ENCODE measurements at places on chromosomes 1 and 21.

DNA sequence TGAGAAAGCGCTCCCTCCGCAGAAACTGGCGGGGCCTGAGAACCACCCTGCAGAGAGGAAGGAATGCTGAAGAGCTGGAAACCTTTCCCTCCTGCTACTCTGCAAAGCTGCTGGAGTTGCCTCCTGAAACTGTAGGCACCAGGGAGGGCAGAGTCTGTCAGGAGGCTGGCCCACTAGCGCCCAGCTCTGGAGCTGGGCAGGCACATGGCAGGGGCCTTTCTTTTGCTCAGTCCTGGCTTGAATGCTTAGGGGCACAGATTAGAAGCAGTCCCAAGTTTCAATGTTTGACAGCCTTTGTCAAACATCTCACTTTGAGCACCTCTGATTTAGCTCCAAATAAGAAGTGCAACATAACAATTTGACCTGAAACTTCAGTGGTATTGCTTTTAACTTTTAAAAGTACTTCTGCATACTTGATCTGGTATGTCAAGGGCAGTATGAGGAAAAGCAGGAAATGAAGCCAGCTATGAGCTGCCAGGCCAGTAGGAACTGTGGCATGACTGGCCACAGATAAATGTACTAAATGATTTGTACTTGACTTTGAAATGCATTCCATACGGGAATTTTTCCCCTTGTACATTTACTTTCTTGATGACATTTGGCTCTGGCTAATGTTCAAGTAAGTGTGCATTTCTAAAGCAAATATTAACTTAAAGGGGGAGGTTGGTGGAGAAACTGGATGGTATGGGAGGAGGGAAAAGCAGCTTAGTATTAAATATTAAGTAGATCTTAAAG, 7.2 kb downstream of the C1orf116 start:
- DNase-seq = no peak

DNA sequence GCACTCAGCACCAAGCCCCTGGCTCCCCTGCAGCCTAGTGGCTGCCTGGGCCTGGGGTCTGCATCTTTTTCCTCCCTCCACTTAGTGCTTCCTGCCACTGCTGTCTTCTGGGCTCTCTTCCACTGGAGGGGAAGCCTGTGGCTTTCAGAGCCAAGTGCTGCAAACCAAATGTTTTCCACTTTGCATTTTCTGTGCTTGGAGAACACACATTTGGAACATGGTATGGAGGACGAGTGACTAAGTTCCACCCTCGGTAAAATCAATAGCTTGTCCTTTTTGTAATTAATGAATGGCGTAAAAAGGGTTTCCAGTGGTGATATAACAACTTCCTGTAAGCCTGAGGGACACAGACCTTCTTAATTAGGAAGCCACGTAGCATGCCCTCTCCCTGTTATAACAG, 10.1 kb upstream of the GPR153 start:
- DNase-seq = no peak

DNA sequence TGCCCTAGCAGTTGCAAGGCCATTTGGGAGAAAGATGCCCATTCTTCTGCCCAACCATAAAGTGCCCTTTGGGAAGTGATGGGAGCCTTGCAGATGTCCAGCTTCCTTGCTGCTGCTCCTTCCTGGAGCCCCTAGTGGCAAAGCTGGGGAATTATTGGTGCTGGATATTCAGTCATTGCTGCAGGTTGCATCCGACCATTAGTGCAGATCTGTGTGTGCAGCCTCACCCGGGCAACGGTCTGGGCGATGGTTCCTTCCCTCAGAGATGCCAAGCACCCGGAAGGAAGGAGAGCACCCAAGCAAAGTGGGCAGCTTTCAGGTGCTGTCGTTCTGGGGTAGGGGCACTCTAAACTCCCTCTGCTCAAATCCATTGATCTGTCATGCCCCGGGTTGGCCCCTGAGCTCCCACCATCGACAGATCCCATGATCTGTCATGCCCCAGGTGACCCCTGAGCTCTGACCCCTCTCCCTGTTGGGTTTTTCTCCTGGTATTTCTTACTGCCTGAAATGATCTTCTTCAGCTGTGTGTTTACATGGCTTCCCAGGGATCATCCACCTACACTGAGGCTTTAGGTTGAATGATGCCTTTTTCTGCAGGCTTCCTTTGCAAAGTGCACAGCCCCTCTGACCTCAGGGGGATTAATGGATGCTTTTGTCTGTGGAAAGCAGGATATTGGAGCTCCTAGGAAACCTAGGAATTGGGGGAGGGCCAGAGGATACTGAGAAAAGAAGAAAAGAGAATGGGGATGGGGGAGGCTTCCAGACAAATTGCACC, 467.5 kb downstream of the PTPRU start:
- DNase-seq = no peak

GRCh38 chr1:10398278-10398733, 558 bp upstream of the PGD start:
- no peak for DNase-seq

GRCh38 chr1:36888811-36889477, 145.4 kb downstream of the GRIK3 start:
- DNase-seq = no peak

GRCh38 chr21:35072960-35073359, 23.9 kb upstream of the RUNX1 start:
- DNase-seq = no peak

Measured in anterior cingulate cortex (tissue), 58 donors.